HFFc6 (cell line): ENCODE measurements at places on chromosomes 4 and X. TPM values are rescaled to one million over a fixed set of nuclear protein-coding genes. Genes with fewer than 3 reads are reported as not detected.

GRCh38 chr4:38075370-38076152 is 115.4 kb downstream of the PTTG2 start:
- H3K27me3 ChIP-seq: 0 out of 2 replicates have a peak, but pooled peaks cover 1% of the 10 kb centered on the region
- H3K4me1 ChIP-seq: peaks cover 88% of the 10 kb centered on the region
- peak overlapping the region; percentile 71 for H3K4me3 ChIP-seq
- peak overlapping the region; percentile 91 for H3K27ac ChIP-seq

- H3K4me3 ChIP-seq: no peak overlapping the region
- no peaks in the 10 kb centered on the region for H3K36me3 ChIP-seq
- DNase-seq: no peak
Measured at GRCh38 chrX:24536551-24536950, 71.5 kb downstream of the PDK3 start.

- DNase-seq: no peak
- H3K27ac ChIP-seq: no peak overlapping the region
- no peaks in the 10 kb centered on the region; the same call in none of the 2 replicates for H3K27me3 ChIP-seq
- H3K36me3 ChIP-seq: no peaks in the 10 kb centered on the region
Measured at GRCh38 chr4:169054879-169055278, 44.8 kb upstream of the CBR4 start.

- H3K4me3 ChIP-seq: no peak overlapping the region
- H3K27me3 ChIP-seq: peaks cover 13% of the 10 kb centered on the region
- peaks cover 7% of the 10 kb centered on the region; the same call in 1 of the 2 replicates for H3K4me1 ChIP-seq
- DNase-seq: peak; percentile 3
- no peaks in the 10 kb centered on the region for H3K36me3 ChIP-seq
Measured at GRCh38 chr4:181807771-181808170, 435.4 kb upstream of the TENM3 start.

GRCh38 chr4:56348576-56348975 is 38.7 kb downstream of the AASDH start:
- H3K36me3 ChIP-seq: peaks cover 9% of the 10 kb centered on the region
- H3K4me1 ChIP-seq: no peaks in the 10 kb centered on the region
- no peak overlapping the region for H3K27ac ChIP-seq
- H3K4me3 ChIP-seq: no peak overlapping the region
- DNase-seq: no peak

GRCh38 chr4:73776321-73776729 is 36.0 kb downstream of the CXCL8 start:
- peak; percentile 9 for DNase-seq
- no peaks in the 10 kb centered on the region for H3K27me3 ChIP-seq
- no peaks in the 10 kb centered on the region for H3K36me3 ChIP-seq
- H3K4me3 ChIP-seq: no peak overlapping the region
- no peak overlapping the region for H3K27ac ChIP-seq

- H3K27me3 ChIP-seq: no peaks in the 10 kb centered on the region; the same call in 1 of the 2 replicates
- no peak overlapping the region for H3K4me3 ChIP-seq
- DNase-seq: no peak
- H3K4me1 ChIP-seq: peaks cover 26% of the 10 kb centered on the region
- H3K27ac ChIP-seq: peak overlapping the region; percentile 77; the same call in 1 of the 2 replicates
Measured at GRCh38 chrX:19617550-19617949, 102.2 kb upstream of the MAP3K15 start.

DNA sequence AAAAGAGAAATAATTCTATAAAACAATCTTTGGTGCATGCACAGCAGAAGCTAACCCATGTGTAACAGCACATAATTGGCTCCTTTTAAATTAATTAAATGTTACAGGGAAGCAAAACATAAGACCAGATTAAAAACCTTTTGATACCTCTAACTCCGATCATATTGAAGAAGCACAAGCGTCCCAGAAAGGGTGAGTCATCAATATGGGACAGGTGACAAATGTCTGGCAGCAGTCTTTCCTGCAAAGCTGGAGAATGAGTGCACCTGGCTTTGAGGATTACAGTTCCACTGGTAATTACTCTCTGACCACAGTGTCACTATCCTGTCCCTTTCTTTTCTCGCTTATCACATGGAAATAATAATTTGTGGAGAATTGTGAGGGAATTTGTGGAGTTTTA is 94.6 kb downstream of the FAM9B start:
- no peak overlapping the region for H3K27ac ChIP-seq
- H3K4me3 ChIP-seq: no peak overlapping the region
- H3K36me3 ChIP-seq: no peaks in the 10 kb centered on the region
- H3K4me1 ChIP-seq: no peaks in the 10 kb centered on the region

DNA sequence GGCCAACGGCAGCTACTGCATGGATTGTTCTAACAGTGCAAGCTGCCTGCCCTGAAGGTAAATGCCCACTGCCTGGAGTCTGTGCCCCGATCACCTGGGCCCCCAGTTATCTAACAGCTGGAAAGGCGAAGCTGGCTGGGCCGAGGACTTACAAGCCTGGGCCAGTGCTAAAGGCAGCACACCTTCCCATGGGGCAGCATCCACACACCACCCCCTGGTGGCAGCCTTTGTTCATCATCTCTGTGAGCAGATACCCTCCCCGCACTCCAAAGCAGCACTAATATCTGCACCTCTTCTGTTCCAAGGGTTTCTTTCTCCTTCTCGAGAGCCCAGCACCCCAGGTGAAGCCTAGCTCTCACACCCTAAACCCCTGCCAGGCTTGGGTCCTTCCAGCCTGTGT is 7.6 kb downstream of the SLC2A9 start:
- no peak overlapping the region for H3K4me3 ChIP-seq
- peaks cover 5% of the 10 kb centered on the region for H3K4me1 ChIP-seq
- H3K27me3 ChIP-seq: peaks cover 10% of the 10 kb centered on the region
- DNase-seq: peak; percentile 16
- H3K36me3 ChIP-seq: no peaks in the 10 kb centered on the region

GRCh38 chr4:17103231-17103630 is 204.8 kb upstream of the LDB2 start:
- H3K27me3 ChIP-seq: peaks cover 1% of the 10 kb centered on the region; the same call in 1 of the 2 replicates
- no peak overlapping the region for H3K4me3 ChIP-seq
- H3K27ac ChIP-seq: peak overlapping the region; percentile 43; the same call in 1 of the 2 replicates
- DNase-seq: peak; percentile 84

- H3K4me3 ChIP-seq: peak overlapping the region; percentile 24
- H3K4me1 ChIP-seq: peaks cover 54% of the 10 kb centered on the region
- H3K27me3 ChIP-seq: no peaks in the 10 kb centered on the region
- DNase-seq: no peak
- H3K27ac ChIP-seq: peak overlapping the region; percentile 39
Measured at GRCh38 chr4:147755561-147756295, 23.8 kb downstream of the ARHGAP10 start.

GRCh38 chr4:23877758-23878229 is 12.1 kb downstream of the PPARGC1A start:
- no peaks in the 10 kb centered on the region; the same call in 1 of the 2 replicates for H3K27me3 ChIP-seq
- H3K4me3 ChIP-seq: no peak overlapping the region
- DNase-seq: no peak
- H3K27ac ChIP-seq: no peak overlapping the region
- no peaks in the 10 kb centered on the region for H3K36me3 ChIP-seq
- no peaks in the 10 kb centered on the region for H3K4me1 ChIP-seq

The C1QTNF7 gene
- not detected in 3 replicates for total RNA-seq

The GUCY2F gene
- total RNA-seq: not detected in 3 replicates

The TBC1D25 gene
- 13.8 to 14.4 TPM (median 14.4 TPM) in 3 replicates for total RNA-seq

The DMP1 gene
- not detected in 3 replicates for total RNA-seq

The SLC34A2 gene
- total RNA-seq: not detected in 3 replicates

The ADGRG4 gene
- 0.03 TPM in 1 of 3 replicates, not detected in the others for total RNA-seq

The SUPT20HL1 gene
- not detected in 2 replicates for total RNA-seq

The CFAP99 gene
- not detected in 3 replicates for total RNA-seq

The TRO gene
- total RNA-seq: 11.8 to 19.1 TPM (median 13.1 TPM) in 3 replicates
